ENCODE measurements at places on chromosomes 12 and 14. TPM values are rescaled to one million over a fixed set of nuclear protein-coding genes. Genes with fewer than 3 reads are reported as not detected.

The GPD1 gene
- 1.9 TPM for total RNA-seq

The KDM2B gene
- total RNA-seq = 26.5 TPM

The RNASE1 gene
- total RNA-seq = 406 TPM

The CFAP73 gene
- not detected for total RNA-seq

The SERPINA12 gene
- total RNA-seq = not detected

The DYNLL1 gene
- total RNA-seq = 271 TPM

The SERPINA10 gene
- not detected for total RNA-seq

The TMEM179 gene
- 0.96 TPM for total RNA-seq

The ADAM21 gene
- 0.12 TPM for total RNA-seq

The TTC6 gene
- total RNA-seq = 1.1 TPM

The KLRC1 gene
- not detected for total RNA-seq

The FAR2 gene
- 15.8 TPM for total RNA-seq
